ENCODE measurements at places on chromosomes 2 and 18.

GRCh38 chr2:115574667-115575066, 1132.2 kb downstream of the DPP10 start:
- DNase-seq: no peak

DNA sequence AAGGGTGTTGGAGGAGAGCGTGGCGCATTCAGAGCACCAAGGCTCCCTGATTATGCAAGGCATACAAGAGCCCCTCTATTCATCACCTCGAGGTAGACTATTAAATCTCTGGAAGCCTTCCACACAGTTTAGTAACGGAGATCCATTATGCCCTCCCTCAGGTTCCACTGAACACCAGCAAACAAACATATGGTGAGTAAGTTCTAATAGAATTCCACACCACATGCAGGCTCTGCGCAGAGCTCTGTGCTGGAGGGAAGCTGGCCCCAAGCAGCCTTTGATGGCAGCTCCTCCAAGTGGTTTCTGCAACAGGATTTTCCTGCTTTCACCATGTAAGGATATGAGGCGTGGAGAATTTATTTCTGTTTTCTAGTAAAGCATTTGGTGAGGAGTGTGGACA, 238.6 kb downstream of the C1D start:
- no peak for DNase-seq

GRCh38 chr2:99880964-99881294, 261.5 kb downstream of the AFF3 start:
- DNase-seq: no peak

DNA sequence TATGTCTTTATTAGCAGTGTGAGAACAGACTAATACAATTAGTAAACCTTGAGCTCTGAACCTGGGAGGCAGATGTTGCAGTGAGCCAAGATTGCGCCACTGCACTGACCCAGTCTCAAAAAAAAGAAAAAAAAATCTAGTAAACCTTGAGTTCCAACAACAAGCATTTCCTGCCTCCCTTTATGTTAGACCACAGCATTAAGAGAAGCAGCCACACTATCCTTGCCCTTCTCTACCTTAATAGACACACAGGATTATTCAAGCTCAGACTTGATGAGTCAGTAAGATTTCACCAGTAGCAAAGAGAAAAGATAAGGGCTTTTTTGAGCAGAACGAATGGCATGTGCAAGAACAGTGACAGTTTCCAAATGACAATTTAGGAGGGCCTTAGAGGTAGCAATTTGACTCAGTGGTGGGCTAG, 18.0 kb upstream of the GLS start:
- DNase-seq: no peak

DNA sequence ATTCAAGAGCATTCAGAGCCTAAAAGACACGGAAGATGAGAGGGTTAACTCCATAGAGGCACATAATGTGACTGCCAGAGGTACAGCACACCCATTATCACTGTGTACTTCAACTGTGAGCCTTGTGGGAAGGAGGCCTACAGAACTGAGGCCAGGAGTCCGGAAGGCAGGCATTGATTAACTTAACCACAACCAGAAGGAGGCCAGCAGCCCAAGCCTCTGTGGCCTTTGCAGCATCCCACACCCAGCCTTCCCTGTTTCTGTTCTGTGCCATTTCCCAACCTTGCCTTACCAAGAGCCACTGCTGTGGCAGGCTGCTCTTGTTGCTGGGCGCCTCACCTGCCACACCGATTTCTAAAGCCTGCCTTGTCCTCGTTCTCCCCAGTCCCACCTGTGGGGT, 27.2 kb downstream of the SIGLEC15 start:
- no peak for DNase-seq

DNA sequence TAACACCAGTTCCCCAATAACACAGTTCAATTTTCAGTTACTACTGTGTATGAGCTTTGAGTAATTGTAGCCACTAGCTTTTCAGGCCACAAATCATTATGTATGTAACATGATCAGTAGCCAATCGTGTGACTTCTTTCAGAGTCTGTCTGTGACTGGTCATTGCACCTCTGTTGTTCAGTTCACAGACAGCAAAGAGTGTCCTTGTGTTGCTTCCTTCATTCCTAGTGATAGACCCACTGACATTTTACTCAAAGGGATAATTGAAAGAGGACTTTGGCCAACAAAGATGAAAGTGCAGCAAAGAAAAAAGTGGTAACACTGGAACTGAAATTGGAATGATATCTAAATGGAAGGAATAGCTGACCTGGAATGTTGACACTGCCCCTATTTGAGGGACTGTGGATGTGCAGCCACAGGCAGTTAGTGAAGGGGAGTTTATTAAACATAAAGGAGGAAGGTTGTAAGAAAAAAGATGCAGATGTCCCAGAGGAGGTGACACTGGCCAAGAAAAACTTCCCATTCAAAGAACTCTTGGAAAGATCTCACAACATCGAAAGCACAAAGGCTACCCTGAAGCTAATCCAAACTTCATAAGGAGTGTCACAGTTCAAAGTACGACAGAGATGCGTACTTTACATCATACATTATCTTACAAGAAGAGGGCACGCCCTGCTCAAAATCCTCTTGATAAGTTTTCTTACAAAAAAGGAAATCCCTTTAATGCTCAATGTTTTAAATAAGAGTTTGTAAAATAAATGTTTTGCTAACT, 19.3 kb downstream of the TTC39C start:
- no peak for DNase-seq

- no peak for DNase-seq
Observed at GRCh38 chr2:127024769-127025358, 82.1 kb downstream of the BIN1 start.

Data from central memory CD8-positive, alpha-beta T cell (primary cell).